ENCODE measurements at places on chromosomes 5 and 9. TPM values are rescaled to one million over a fixed set of nuclear protein-coding genes. Genes with fewer than 3 reads are reported as not detected.

The CTXN3 gene
- not detected for total RNA-seq

The FOXD4L3 gene
- 0.21 TPM for total RNA-seq

The PCDHGC5 gene
- total RNA-seq: 1.1 TPM

The ZFP37 gene
- total RNA-seq: 0.68 TPM

The IFNK gene
- total RNA-seq: not detected

The ZNF483 gene
- 0.78 TPM for total RNA-seq

The SLC27A6 gene
- total RNA-seq: 0.34 TPM

The PCDHGA12 gene
- 2.2 TPM for total RNA-seq

The GFPT2 gene
- under 0.01 TPM for total RNA-seq

The FGD3 gene
- 0.34 TPM for total RNA-seq

The SCGB3A1 gene
- total RNA-seq: not detected
